ENCODE measurements at places on chromosomes 7 and 10. TPM values are rescaled to one million over a fixed set of nuclear protein-coding genes. Genes with fewer than 3 reads are reported as not detected.
A peak's percentile ranks its signal among the peaks of the same experiment; 100 is the strongest.

DNA sequence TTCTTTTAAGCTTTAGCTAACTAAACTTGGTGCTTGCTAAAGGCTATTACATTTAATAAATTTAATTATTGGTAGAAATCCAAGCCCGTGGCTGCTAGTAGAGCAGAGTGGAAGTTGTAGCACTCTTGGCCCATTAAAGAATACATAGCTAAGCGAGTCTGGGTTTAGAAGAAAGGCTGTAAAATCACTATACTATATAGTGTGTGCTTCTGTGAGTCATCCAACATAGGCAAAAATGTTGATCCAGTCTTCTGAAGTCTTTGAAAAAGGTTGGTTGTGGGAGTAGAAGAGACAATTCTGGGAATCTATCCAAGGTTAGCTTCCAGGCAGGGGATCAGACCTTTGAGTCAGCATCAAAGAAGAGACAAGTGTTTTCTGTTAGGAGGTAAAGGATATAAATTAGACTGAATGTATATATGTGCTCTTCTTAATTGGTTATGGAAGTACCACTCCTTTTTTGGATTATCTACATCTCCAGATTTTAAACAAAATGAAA, 664.2 kb downstream of the NXPH1 start:
- no peak for DNase-seq

The SYT15B gene
- total RNA-seq = not detected

- no peak for DNase-seq
These were observed 39.3 kb downstream of the LRRC18 start for GRCh38 chr10:48900371-48900801.

DNA sequence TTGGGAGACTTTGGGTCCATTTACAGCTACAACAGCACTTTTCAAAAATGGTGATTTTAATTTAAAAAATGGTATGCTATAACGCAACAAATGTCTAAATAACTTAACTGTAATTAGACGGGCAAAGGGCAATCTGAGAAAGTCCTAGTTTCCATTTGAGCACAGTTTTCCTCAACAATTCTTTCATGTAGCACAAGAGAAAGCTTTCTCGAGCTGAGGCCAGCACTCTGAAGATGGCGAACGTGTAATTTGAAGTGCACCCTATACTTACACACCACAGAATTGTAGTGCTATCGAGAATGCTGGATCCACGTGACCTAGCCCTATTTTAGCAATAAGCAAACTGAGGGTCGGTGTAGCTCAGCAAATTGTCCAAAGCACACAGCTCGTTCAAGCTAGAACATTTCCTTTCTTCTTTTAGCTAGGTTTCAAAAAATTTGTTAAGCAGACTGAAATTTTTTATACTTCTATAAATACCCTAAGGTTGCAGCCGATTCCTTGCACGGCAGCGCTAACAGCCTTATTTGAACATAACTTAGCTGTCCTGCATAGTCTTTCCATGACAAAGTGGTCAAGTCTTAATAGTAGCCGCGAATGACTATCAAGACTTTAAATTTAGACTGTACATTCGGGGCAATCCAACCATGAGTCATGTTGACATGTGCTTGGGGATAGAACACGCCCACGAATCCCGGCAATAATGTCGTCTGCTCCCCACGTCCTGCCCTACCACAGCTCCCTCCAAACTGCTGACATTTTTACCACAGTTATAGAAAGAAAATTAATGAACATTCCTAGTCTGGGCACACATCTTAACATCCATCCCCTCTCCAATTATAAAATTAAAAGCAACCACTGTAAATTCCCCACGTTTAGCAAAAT, 10.0 kb downstream of the KLF6 start:
- peak; percentile 88 for DNase-seq

DNA sequence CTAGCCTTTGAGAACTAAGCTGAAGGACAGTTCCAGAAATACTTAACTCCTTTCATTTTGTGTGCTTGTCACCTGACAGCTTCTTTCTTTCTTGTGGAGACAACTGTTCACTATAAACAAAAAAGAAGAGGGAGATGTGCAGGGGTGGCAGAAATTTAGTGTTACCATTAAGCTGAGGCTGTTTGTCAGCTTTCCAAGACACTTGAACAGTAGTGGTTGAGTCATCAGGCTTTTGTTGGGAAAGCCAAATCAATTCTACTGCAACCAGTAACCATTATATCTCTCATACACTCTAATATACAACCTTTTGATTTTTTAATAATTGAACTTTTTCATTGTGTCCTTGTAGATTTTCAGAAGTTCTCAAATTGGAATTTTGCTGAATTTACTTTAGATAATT, 75.3 kb downstream of the POLL start:
- DNase-seq = peak; percentile 63

The HOXA10 gene
- total RNA-seq = 14.6 TPM

- no peak for DNase-seq
These were observed 194.4 kb downstream of the TPST1 start for GRCh38 chr7:66399566-66399965.

DNA sequence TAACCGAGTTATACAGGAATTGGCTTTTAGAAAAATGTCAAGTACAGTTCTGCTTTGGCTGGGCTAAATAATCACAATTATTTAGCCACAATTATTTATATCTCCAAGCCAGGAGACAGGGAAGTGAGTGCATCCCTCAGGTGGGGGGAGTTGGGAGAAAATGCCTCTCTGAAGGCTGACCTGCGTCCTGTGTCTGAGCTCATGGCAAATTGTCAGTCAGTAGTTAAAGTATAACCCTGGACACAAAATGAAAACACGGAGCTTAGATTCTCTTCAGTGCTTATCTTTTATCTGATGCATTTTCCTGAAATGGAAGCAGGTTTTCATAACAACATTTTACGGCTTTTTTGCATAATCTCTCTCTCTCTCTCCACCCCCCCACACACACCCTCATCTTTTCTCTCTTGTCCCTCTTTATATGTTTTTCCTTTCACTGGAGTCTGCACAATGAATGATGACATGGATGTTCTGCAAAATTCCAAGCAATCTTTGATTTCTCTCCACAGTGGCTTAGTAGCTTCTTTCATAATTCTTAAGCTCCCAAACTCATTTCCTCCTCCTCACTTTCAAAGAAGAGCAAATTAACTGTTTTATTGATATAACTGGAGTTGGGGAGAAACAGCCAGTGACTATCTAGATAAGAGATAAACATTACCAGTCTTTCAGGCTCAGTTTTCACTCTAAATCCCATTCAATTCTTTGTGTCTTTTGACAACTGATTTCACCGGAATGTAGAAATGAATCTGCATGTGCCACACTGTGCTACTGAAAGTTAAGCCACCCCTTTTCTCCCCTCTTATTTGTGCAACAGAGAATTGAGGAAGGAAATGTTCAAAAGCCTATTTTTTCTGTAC, 521.4 kb upstream of the GHITM start:
- DNase-seq = no peak

DNA sequence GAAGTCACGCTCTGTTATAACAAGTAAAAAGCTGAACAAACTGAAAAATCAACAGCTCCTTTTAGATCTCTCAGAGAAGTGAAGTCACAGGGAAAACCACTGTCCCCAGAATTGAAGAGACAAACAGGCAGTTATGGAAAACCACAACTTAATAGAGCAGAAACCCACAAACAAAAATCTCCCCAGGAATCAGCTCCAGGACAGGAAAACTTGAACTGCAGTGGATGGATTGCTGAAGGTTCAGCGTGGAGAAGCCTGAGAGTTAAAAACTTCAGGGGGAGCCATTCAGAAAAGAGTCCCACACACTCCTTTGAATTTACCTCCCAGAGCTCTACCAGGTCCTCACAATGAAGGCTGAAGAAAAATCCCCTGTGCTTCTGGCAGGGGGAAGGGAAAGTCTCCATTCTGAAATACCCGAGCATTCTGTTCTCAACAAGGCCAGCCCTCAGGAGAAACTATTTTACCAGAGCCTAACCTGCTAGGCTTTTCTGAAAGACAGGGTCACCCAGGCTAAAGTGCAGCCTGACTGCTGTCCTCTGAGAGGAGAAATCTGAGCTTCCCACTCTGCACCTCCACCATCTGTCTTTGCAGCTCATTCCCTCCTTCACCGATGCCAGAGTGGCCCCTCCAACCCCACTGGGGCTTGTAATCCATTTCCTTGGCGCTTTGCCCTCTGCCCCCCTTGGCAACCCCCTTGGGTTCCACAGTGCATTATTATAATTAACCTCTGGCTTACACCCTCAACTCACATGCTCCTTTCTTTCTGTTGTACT, 65.0 kb upstream of the CCNY start:
- no peak for DNase-seq

DNA sequence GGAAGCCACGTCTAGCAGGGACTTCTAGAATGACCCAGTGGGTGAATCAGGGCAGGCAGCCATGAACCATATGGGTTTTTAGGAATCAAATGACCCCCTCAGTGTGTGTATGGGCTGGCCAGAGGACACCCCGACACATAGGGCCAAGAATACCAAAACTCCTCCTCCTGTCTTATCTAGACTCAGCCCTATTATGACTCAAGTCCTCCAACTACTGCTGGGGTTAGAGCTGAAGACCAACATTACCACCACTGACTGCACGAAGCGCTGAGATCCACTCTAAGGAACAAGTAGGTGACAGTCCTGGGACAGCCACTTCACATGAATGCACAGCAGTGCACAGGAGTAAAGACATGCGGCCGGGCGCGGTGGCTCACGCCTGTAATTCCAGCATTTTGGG, 11.5 kb upstream of the SVOPL start:
- DNase-seq = no peak

GRCh38 chr10:130557181-130557845, 421.1 kb downstream of the GLRX3 start:
- no peak for DNase-seq

- DNase-seq = peak; percentile 3
These were observed 59.8 kb downstream of the BTAF1 start for GRCh38 chr10:91983416-91983815.

The VWDE gene
- total RNA-seq = not detected

- no peak for DNase-seq
These were observed 19.3 kb downstream of the NMT2 start for GRCh38 chr10:15149042-15149771.

DNA sequence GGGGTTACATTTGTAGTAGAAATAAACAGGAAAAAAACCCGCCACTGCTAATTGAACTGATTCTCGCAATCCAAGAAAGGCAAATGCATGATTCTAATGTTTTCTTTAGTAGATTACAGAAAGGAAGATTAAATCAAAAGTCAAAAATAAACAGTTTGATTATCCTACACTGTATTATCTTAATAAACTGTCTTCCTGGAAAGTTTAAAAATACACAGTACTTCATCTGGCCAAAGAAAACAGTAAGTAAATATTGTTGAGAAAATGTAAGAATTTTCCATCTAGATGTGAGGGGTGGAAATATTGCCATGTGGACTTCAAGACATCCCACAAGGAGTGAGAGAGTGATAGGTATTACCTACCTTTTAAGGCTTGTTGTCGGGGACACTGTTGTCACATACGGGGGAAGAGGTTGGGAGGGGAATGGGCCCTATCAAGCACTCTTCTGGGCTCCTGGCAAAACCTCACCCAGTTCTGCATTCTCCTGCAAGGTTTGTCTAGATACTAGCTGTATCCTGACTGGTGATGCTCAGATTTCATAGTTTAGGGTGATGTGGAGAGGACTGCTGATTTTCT, 17.8 kb downstream of the GRK5 start:
- DNase-seq = no peak

DNA sequence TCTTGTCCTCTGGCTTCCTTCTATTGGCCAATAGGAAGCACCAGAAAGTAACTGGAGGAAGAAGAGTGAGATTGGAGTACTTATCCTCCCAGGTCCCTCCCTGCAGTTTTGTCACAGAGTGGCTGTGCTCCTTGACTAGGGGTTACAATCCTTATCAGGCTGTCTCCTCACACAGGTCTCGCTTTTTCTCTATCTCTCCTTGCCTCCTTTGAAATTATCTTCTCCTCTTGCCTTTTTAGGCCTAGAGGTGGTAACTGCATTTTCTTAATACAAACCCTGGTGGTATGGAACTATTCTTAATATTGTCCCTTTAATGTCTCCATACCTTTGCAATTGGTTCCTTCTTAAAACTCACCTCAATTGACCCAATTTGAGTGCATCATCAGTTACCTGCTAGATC, 2.7 kb downstream of the PRSS37 start:
- DNase-seq = no peak

- DNase-seq = no peak
These were observed 101.4 kb downstream of the WDR37 start for GRCh38 chr10:1157615-1157933.

The TMEM184A gene
- total RNA-seq = 2.8 TPM

DNA sequence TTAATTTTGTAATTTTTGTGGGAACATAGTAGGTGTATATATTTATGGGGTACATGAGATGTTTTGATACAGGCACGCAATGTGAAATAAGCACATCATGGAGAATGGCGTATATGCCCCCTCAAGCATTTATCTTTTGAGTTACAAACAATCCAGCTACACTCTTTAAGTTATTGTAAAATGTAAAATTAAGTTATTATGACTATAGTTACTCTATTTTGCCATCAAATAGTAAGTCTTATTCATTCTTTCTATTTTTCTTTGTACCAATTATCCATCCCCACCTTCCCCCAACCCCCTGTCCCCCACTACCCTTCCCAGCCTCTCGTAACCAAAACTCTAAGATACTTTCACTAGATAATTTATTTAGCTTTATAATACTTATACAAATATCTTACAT, 7.8 kb upstream of the PNPLA8 start:
- no peak for DNase-seq

DNA sequence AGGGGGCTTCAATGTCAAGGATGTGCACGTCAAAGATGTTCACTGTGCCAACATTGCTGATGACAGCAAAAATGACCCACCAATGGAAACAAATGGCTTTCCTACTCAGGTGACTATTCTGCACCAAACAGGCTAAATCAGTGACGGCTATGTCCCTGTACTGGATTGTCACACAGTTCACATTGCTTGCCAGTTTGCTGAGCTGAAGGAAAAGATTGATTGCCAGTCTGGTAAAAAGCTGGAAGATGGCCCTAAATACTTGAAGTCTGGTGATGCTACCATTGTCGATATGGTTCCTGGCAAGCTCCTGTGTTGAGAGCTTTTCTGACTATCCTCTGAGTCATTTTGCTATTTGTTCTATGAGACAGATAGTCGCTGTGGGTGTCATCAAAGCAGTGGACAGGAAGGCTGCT, 202.2 kb upstream of the ETV1 start:
- peak; percentile 44 for DNase-seq

DNA sequence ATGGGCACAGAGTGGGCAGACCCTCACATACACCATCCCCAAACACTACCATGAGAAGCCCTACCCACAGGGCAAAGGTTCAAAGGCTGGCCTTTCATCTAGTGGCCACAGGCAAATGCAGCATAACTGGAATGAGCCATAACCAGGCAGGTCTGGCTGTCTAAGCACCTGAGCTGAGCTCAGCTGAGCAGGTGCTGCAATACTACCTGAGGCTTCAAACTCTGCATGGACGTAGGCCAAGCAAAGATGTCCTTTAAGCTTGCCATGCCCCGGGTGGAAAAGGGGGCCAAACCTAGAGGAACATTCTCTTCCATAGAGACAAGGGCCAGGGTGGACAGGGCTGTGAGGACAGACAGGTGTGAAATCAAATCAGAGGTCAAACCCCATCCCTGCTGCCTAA, 65.3 kb upstream of the CAMK2B start:
- DNase-seq = no peak

The ATAD1 gene
- total RNA-seq = 59.5 TPM

The FANK1 gene
- total RNA-seq = 1.4 TPM

The LLCFC1 gene
- not detected for total RNA-seq
